ENCODE measurements at places on chromosomes 4 and X.

GRCh38 chr4:118346495-118346894 lies 6.3 kb downstream of the PRSS12 start:
- no peak for DNase-seq

GRCh38 chrX:15221321-15221720 lies 48.6 kb downstream of the ASB9 start:
- no peak for DNase-seq

- no peak for DNase-seq
These were observed 5.5 kb upstream of the FIP1L1 start for GRCh38 chr4:53371843-53372521.

DNA sequence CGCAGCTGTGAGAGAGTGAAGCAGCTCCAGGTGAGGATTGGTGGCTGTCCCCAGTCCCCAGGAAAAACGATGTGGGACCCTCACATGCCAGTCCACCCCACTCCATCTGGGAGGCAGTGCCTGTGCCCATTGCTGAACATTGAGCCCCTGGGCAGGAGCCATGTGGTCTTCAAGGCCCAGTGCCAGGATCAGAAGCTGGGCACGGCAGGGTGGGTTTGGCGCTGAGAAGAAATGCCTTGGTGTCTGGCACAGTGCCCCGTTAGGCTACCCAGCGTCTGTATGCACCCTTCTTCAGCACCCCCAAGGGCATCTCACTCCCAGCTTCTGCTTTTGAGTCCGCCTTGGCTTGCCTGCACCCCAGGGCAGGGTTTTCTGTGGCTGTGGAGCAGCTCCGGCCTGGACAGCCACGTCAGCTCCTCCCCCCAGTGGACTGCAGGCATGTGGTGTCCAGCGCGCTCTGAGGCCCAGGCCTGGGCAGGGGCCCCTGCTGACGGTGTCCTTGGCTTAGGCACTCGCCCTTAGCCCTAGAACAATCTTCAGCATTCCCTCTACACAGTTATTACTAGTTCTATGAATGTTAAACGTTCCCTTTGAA lies 28.6 kb downstream of the RGS12 start:
- no peak for DNase-seq

GRCh38 chr4:126532527-126532926 lies 1100.2 kb upstream of the INTU start:
- DNase-seq, result no peak

GRCh38 chrX:119194621-119195020 lies 41.5 kb upstream of the PGRMC1 start:
- DNase-seq, result no peak

DNA sequence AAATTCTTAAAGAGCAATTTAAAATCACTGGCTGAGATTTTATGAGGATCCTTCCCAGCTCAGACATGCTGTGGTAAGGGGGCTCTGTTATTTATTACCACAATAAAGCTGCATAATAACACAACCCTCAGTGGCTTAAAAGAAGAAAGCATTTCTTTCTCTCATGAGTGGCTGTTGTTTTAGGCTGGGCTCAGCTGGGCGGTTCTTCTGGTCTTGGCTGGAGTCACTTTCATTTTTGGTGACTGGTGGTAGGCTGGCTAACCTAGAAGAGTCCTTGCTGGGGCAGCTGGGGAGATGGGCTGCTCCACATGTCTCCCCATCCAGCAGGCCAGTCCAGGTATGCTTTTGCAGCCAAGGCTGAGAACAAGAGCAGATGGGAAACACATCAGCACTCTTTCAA lies 113.0 kb upstream of the MSX1 start:
- no peak for DNase-seq

DNA sequence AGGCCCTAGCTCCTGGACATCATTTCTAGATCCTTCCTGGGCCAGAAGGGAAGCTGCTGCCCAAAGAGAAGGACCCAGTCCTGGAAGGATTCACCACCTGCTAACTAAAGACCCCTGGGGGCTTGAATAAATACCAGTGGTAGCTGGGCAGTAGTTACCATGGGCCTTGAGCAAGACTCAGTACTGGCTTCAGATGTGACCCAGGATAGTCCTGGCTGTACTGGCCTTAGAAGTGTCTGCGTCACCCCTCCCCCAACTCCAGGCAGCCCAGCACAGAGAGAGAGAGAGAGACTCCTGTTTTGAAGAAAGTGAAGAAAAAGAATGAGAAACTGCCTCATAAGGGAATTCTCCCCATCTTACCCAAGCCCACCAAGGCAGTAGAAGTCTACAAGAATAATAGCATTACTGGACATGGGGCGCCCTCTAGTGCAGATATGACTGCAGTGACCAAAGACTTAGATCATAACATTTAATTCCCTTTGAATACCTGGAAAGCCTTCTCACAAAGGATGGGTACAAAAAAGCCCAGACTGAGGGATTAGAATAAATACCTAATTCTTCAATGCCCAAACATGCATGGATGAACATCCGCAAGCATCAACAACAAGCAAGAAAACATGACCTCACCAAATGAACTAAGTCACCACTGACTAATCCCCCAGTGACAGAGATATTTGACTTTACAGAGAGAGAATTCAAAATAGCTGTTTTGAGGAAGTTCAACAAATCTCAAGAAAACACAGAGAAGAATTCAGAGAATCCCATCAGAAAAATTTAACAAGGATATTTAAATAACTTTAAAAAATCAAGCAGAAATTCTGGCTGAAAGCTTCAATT lies 171.8 kb downstream of the HNRNPD start:
- no peak for DNase-seq

GRCh38 chrX:101450961-101451360 lies 34.3 kb upstream of the ARMCX4 start:
- no peak for DNase-seq

DNA sequence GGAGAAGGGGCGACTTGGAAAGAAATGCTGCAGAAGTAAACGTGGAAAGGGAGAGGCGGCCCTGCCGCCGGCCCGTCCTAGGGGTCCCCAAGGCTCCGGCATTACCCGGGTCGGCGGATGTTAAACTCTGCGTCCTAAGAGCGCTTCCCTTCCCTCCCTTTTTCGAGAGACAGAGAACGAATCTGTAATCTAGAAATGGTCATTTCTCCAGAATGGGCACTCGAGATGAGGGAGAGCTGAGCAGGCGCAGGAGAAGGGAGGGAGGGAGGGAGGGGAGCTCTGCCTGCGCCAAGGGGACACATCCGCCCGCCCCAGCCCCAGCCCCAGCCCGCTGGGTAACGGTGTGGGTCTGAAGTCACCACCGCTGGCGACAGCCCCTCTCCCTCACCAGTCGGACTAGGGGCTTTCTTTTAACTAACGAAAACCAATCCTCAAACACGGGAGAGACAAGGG lies 1.7 kb downstream of the HCFC1 start:
- peak; percentile 50 for DNase-seq

DNA sequence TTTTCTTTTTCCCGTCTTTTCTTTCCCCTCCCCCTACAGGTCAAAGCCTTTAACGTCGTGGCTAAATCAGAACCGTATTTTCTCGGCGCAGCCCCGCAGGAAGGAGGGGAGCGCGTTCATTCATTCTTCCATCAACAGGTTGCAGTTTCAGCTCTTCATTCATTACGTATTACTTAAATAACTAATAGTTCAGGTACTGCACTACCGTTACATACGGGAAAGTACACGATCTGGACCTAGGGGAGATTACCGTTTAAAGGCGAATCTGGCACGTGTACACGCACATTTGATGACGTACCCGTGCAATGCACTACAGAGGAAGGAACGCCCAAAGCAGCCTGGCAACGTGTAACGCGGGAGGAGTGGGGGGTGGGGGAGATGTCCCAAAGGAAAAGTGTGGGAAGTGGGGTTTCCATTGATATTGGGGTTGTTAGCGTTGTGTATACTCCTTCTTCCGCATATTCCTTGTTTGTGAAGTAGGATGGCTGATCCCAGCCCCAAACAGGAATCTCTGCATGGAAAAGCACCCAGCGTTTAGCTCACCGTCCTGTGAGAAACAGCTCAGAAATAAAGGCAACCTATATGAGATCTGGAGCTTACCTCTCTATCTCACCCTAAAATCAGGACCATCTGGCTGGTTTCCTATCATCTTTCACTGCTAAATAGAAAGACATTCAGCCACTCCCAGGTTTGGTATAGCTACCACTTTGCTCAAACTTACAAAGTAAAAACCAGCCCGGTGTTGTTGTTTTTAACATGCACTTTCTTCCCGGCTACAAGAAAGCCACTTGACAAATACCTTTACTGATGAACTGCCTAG lies 585 bp upstream of the SEC24D start:
- peak; percentile 55 for DNase-seq

DNA sequence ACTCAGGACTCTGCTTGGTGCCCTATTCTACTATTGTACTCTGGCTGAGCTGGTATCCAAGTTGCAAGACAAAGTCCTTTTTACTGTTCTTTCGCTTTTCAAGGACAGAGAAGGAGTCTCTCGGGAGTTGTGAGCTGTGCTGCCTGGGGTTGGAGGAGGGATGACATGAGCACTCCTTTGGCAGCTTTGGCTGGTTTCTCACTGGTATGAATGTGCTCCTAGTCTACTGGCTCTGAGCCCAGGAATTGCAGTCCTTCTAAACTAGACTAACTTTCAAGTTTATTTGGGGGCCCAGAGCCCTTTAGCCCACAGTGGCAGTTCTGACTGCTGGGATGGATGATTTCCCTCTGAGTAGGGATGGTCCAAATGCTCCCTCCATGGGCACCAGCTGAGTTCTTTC lies 997.1 kb downstream of the RAB28 start:
- DNase-seq, result no peak

- DNase-seq, result no peak
These were observed 54.9 kb downstream of the USO1 start for GRCh38 chr4:75779105-75779757.

All from hepatic stellate cell (primary cell).